ENCODE measurements at places on chromosomes 7 and 10. TPM values are rescaled to one million over a fixed set of nuclear protein-coding genes. Genes with fewer than 3 reads are reported as not detected.
A peak's percentile ranks its signal among the peaks of the same experiment; 100 is the strongest.

Gene HOXA1
- 0.36 TPM for total RNA-seq

Gene ARHGEF5
- 1.3 TPM for total RNA-seq

Gene TFEC
- 1.0 TPM for total RNA-seq

Gene RRP12
- total RNA-seq = 100 TPM

Gene INTS1
- 153 TPM for total RNA-seq

Gene KLLN
- 0.52 TPM for total RNA-seq

- no peaks in the 10 kb centered on the region for H3K27me3 ChIP-seq
- H3K4me1 ChIP-seq = no peaks in the 10 kb centered on the region
- peaks cover 8% of the 10 kb centered on the region for H3K36me3 ChIP-seq
- no peak overlapping the region for H3K27ac ChIP-seq
- H3K4me3 ChIP-seq = no peak overlapping the region
Observed at GRCh38 chr7:81383846-81384245, 386.0 kb downstream of the HGF start.

DNA sequence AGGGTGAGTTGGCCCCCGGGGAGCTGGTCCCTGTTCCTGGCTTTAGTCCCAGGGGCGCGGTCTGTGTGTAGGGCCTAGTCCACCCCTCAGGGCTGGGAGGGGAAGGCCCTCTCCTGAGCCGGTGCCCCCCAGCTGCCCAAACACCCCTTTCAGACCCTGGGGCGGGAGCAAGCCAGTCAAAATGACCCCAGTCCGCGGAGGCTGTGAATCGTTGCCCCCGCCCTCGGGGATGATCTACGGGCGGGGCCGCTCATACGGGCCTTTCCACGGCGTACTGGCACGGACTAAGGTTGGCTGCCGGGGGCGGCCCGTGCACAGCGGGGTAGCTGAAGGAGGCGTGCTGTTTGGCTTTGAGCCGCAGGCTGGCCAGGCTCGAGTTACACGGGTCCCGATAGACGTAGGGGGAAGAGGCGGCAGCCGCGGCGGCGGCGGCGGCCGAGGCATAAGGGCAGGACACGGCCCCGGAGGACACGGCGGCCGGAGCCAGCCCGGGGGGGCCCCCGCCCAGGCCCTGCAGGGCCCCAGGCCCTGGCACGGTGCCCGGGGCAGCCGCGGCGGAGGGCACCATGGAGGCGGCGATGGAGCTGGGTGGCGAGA, 4.3 kb downstream of the ELOVL3 start:
- H3K27me3 ChIP-seq = peaks cover 38% of the 10 kb centered on the region
- H3K4me1 ChIP-seq = peaks cover 32% of the 10 kb centered on the region
- H3K4me3 ChIP-seq = peak overlapping the region; percentile 84
- no peaks in the 10 kb centered on the region for H3K36me3 ChIP-seq
- H3K27ac ChIP-seq = no peak overlapping the region
- no peak for DNase-seq

DNA sequence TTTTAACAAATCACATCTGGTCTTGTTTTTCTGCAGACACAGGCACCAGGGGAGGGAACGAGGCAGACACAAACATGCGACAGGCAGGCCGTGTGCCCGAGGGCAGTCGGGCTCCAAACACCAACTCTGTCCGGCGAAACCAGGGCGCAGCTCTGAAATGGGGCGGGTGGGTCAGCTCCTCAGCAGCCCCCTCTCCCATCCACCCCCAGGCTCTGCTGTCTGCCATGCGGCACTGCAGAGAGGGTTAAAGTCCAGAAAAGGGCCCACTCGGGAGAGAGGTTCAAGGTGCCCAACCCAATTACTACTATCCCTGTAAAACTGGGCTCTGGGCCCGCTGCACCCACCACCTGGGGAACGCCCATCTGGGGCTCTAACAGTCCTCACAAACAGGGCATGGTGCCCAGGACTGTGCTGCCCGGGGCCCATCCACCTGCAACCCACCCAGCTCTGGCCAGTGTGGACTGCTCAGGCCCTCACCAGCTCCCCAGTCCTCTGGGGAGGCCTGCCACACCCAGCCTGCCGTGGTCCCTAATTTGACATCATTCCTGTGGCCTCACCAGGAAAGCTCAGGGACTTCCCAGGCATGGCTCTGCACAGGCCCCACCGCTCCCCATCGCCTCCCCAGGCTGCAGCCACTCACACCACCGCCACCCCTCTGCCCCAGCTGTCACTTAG, 18.7 kb downstream of the YKT6 start:
- H3K27ac ChIP-seq = no peak overlapping the region
- no peak overlapping the region for H3K4me3 ChIP-seq
- DNase-seq = no peak
- H3K36me3 ChIP-seq = no peaks in the 10 kb centered on the region

GRCh38 chr10:102467971-102468438, 16.7 kb upstream of the C10orf95 start:
- no peaks in the 10 kb centered on the region for H3K36me3 ChIP-seq
- no peak for DNase-seq
- H3K27me3 ChIP-seq = no peaks in the 10 kb centered on the region
- no peak overlapping the region for H3K27ac ChIP-seq
